Esophagus mucosa (tissue), 1 donor: ENCODE measurements at places on chromosomes 5 and 9.
A peak's percentile ranks its signal among the peaks of the same experiment; 100 is the strongest.

DNA sequence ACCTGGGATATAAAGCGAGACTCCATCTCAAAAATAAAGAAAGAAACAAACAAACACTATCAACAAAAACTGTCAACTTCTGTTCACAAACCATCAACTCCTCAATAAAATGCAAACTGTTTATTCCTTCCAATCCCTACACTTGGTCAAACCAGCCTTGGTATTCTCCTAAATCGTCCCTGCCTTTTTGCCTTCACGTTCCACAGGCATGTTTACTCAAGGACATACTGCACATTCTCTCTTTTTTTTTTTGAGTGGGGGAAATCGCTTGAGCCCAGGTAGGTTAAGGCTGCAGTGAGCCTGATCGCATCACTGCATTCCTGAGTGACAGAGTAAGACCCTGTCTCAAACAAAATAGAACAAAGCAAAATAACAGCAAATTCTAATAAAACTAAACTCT, 13.0 kb downstream of the UBAP2 start:
- ATAC-seq: no peak

- no peak for ATAC-seq
Observed at GRCh38 chr5:22352493-22352892, 500.7 kb downstream of the CDH12 start.

- no peak for ATAC-seq
Observed at GRCh38 chr9:107363516-107364152, 80.6 kb downstream of the RAD23B start.

DNA sequence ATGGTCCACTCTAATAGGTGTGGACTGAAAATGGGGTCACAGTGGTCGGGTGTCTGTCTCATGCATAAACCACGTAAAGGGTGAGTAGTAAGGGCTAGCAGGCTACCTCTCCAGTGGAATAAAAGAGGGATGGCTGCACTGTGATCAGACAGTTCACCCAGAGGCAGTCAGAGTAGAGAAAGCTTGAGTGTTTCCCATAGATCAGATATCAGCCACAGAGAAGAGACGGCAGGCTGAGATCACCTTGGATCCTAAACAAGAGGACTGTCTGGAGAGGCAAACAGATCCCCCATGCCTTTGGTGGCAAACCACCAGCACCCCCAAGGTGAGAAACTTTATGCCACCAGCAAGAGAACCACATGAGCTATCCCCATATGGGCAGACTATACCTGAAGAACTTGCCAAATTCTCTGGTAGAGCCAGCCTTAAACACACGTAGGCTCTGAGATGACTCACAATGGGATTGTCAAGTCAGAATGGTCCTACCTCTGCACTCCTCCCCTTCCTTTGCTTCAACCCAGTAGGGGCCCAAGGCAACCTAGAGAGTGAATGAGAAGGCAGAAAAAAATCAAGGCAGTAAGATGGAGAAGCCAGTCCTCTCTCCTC, 205.2 kb upstream of the MAP3K1 start:
- ATAC-seq: peak; percentile 93

GRCh38 chr9:8391566-8391965, 592.0 kb upstream of the DMAC1 start:
- no peak for ATAC-seq

DNA sequence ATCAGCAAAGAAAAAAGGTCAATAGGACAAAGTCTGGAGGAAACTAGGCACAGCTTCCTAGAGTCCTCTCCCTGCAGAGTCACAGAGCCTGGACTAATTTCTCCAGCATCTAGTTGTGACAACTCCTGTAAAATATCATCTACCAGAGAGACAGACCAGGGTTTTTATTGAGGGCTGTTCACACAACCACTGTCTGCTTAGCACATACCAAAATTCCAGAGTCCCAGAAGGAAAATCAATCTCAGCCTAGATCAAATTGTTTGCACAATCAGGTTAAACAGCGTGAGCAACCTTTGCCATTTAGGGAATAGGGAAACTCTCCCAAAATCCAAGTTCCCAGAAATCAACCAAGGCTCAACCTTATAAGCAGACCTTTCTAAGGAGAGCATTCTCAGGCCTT, 190.3 kb downstream of the SYK start:
- ATAC-seq: no peak
